ENCODE measurements at places on chromosomes 6 and 20.

DNA sequence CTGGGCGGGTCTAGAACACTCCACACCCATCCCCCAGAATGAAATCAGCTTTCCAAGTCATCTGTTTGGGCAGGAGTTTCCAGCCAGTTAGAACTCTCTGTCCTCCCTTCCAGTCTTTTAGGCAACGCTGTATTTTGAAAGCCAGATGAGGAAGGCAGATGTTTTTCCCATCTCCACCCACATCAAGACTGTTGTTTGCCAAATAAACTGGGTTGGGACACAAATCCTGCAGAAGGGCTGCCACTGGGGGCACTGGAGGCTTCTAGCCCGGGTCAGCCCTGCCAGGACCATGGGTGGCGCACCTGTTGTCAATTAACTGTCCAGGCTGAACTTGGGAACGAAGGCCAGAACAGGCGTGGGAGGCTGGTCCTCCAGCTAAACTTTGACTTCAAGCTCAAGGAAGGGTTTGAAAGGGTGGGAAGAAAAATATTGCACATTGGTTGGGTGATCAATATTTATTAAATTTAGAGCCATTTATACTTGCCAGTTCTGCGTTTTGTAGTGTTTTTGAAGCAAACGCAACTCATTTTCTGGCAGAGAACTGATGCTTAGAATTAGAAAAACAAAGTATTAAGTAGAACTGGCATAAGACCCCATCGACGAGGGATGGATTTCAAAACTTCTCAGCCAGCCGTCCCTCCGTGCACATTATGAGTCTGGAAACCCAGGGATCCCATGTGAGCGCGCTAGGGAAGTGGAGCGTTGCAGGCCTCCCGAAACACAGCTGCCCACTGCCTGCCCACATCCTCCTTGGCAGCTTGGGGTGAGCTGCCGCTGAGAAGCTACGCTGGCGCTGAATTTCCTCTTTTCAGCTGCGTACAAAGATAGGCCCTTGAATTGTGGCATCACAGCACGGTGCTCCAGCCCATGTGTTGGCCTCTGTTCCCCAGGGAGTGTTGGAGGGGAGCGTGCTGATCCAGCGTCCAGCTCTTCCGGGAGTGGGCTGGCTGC lies 297.4 kb downstream of the QKI start:
- no peak for DNase-seq

DNA sequence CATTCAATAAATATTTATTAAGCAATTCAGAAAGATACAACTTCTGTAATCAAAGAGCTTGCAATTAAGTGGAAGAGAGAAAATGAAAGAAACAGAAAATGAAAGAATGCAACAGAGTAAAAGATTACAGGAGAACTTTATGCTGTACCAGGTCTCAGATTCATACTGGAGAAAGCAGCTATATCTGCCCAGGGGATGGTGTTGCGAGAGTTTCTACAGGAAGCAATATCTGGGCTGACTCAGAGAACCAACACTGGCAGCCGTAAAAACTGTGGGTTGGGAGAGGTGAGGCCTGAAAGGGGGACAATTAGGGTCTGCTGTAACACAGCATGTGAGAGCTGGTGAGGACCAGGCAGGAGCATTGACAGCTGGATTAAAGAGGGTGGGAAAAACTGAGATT lies 256.7 kb upstream of the TCF21 start:
- DNase-seq: no peak

GRCh38 chr6:146103416-146104072 lies 74.7 kb downstream of the GRM1 start:
- no peak for DNase-seq

DNA sequence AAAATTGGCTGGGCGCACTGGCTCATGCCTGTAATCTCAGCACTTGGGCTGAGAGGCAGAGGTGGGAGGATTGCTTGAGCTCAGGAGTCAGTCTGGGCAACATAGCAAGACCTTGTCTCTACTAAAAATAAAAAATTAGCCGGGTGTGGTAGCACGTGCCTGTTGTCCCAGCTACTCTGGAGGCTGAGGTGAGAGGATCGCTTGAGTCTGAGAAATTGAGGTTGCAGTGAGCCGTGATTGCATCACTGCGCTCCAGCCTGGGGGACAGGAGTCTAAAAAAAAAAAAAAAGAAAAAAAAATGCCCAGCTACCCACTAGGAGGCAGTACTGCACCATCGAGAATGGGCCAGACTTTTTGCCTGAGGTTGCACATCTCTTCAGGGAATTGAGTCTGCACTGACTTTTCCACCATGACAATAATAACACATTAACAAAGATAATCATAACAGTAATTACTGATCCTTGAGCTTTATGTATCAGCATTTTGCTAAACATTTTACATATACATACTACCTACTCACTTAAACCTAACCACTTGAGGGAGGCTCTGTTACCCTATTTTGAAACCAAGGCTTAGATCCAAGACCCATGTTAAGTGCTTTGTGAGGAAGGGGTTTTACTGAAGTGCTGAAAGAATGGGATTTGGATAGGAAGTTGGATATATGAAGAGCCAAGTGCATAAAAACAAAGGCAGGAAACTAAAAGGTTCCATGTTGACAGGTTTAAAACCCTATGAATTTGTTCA lies 21.0 kb downstream of the SRSF3 start:
- peak; percentile 68 for DNase-seq

- DNase-seq: no peak
These were observed 175.6 kb downstream of the SYNE1 start for GRCh38 chr6:152461556-152461955.

DNA sequence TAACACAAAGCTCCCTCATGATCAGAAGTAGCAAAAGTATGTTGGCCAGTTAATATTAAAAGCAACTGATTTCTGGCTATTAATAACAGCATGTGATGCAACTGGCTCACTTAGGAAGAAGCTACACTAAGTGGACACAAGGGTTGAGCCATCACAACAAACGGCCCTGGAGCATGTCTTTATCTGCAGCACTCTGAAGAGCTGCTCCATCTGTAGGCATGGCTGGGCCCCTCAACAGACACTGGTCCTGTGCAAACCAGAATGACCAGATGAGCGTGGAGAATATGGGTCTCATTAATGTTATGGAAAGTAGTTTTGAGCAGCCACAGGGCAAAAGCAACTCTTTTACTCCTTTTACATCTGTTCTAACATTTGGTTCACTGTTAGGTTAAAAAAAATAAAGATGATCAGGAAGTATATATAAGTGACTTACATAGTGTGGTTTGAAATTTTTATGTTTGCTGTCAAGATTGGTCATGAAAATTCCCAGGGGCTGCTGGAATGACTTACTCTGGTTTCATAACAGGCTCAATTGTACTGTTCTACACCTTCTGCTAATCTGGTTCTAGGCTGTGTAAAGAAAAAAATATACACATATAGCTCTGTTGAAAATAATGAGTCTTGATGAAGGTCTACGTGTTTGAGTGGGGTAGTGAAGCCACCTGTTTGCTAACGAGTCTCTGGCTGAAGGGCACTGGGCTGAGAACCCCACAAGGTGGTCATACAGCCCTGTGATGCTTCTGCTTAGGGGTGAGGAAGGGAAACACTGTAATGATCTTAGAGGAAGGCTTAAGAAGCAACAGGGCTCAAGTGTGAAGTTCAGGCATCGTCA lies 58.1 kb downstream of the INSM1 start:
- no peak for DNase-seq

DNA sequence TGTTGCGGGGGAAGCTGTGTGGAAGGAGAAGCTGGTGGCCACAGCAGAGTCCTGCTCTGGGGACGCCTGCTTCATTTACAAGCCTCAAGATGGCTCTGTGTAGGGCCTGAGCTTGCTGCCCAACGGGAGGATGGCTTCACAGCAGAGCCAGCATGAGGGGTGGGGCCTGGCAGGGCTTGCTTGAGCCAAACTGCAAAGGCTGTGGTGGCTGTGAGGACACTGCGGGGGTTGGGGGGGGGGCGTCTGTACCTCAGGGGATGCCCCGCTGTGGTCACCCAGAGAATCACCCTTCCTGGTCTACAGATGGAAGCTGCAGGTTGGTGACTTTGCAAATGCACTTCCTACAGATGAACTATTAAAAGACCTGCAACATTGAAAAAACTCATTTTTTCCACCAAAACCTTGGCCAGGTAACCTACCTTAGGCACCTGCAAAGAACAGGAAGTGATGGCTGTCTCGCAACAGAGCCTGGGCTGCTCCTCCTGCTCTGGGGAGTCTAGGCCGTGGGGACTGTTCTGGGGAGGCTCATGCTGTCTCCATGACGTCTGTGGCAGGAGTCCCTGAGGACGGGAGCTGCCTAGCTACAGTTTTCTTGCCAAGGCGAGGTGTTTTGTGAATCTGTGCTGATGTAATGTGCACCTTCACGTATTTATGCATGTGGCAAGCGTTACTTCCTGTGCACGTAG lies 7.3 kb downstream of the NPBWR2 start:
- DNase-seq: no peak

DNA sequence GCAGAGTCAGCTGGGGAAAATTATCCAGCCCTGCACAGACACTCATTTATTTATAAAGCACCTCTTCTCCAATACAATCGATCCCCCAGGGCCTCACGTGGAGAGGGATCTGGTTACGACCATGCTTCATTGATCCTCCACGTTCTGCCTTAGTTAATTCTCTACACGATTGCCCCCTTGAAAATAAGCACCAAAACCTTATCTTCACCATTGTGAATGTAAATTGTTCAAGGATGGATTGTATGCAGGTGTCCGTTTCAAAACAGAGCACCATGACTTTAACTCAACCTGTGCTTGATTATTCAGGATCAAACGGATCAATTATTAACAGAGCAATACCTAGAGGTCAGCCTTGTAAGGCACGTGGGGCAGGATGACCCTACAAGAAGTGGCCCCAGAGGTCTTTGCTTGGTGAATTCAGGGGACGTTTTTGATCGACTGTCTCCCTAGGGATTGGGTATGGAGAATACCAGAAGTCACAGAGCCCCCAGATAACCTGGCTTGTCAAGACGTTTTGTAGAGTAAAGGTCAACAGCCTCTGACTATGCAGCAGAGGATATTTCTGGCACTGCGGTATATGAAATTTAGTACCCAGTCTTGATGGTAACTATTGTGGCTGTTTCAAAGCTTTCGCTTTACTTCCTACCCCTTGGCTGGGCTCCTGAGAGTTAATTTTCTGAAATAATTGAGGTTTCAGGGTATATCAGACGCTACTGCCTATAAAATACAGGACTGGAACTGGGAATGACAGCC lies 112.1 kb downstream of the NFATC2 start:
- no peak for DNase-seq

GRCh38 chr20:24955045-24955444 lies 6.0 kb downstream of the CST7 start:
- no peak for DNase-seq

DNA sequence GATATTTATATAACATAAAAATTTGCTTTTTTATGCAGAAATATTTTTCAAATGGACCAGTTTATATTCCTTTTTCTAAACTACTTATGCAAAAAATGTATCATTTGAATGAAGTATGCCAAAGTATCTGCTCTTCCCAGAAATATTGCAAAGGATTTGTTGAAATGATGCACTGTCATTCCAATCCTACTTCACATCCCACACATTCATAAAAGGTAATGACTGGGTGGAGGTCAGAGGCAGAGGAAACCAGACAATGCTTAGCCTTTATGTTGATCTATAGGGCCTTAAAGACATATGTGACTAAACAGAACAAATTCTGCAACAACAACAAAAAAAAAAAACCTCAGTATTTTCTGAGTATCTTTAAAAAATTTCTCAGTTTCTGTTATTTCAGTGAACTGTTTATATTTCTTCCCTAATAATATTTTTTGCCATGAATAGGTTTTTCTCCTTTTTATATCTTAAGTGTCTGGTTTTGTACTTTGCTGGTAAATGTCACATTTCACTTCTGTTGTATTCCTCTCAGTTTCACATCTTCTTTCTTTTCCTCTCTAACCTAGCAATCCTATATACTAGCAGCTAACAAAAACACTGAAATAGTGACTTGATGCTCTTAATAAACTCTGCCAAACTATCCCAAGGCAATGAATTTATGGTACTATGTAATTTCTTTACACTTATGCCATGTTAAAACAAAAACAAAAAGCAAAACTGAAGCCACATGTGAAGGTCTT lies 374.1 kb downstream of the BCKDHB start:
- no peak for DNase-seq

DNA sequence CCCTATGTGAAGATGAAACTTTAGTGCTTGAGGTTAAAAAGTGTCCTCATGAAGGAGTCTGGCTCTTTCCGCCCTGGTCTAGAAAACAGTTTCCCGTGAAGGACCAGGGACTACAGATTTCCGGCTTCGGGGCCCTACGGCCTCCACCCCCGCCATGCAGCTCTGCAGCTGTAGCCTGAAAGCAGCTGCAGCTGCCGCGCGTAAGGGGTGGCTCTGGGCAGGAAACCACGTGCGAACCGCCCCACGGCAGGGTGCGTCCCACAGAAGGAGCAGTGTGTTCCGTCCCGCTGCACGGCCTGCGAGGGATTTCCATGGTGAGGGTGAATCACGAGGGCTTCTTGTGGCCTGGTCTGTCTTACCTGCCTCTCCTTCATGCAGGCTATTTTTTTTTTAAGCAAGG lies 117.0 kb downstream of the ERMARD start:
- peak; percentile 5 for DNase-seq

DNA sequence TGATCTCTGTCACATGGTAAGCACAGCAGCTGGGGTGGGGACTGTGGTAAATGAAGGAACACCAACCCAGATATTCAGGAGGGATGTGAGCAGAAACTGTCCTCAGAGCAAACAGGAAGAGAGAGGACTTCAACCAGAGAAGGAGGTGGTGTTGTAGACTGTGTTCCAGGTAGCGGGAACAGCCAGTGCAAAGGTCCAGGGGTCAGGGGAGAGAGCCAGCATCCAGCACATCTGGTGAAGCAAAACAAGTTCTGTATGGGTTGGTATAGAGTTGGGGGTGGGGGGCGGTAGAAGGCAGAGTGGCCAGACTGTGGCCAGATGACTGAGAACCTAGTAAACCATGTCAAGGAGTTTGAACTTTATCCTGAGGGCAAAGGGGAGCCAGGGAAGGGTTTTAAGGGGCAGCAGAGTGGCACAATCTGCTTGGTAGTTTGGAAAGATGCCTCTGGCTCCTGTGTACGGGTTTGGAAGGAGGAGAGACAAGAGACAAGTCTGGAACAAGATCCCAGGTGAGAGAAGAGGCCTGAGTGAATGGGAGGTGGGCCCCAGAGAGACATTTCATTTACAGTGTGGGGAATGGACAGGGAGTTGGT lies 27.8 kb upstream of the TTPAL start:
- no peak for DNase-seq

GRCh38 chr6:112031960-112032359 lies 21.9 kb upstream of the CCN6 start:
- no peak for DNase-seq

DNA sequence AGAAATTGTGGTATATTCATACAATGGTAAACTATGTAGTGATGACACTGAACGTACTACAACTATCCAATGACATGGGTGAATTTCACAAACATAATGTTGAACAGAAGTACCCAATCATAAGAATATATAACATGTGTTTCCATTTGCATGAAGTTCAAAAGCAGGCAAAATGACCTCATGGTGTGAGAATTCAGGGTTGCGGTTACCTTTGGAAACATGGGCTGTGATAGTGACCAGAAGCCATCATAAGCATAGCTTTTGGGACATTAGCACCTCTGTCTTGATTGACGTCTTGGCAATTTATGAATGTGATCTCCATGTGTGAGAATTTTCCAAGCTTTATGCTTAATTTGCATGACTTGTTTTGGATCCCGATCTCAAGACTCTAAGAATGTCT lies 500.1 kb upstream of the JAG1 start:
- DNase-seq: no peak

- no peak for DNase-seq
These were observed 1.3 kb downstream of the SEC63 start for GRCh38 chr6:107956586-107957307.
